CD4-positive, alpha-beta T cell treated with Interleukin-17A for 1 hour (primary cell): ENCODE measurements at places on chromosomes 7 and 10.
A peak's percentile ranks its signal among the peaks of the same experiment; 100 is the strongest.

- DNase-seq = no peak
Observed at GRCh38 chr7:116242759-116243158, 32.4 kb downstream of the TES start.

DNA sequence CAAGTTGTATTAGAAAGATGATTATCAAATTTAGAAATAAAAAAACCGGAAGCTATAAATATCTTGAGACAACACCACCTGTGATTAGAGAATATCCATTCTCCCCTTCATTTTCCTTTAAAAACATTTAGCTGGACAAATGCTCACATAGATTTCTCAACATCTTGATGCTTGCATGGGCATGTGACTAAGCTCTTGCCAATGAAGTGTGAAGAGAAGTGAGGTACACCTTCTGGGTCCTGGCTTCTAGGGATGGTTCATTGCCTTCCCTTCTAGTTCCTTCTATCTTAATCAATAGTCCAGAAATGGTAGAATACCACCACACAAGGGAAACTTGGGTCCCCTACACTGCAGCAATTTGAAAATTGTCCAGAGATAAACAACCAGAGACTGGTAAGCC lies 41.0 kb downstream of the WAPL start:
- DNase-seq = no peak

DNA sequence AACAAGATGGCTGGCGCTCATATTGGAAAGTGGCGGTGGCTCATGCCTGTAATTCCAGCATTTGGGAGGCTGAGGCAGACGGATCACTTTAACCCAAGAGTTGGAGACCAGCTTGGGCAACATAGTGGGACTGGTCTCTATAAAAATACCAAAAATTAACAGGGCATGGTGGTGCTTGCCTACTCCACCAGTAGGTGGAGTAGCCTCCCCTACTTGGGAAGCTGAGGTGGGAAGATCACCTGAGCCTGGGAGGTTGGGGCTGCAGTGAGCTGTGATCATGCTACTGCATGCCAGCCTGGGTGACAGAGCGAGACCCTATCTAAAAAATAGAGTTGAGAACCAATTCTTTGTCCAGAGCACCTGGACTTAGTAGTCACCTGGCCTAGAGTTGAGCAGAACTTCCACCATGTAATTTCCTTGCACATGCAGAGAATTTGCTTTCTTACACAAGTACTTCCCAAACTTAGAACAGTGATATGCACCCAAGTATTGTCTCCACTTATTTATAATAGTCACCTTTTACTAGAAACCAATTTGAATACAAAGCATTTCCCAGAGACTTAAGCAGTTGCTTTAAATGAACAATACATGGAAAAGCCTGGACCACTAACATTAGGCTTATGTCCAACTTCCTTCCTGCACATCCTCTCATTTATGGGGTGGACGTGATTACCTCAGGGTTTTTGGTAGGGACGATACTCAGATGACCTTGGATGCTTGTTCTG lies 15.9 kb downstream of the LAMB4 start:
- no peak for DNase-seq

DNA sequence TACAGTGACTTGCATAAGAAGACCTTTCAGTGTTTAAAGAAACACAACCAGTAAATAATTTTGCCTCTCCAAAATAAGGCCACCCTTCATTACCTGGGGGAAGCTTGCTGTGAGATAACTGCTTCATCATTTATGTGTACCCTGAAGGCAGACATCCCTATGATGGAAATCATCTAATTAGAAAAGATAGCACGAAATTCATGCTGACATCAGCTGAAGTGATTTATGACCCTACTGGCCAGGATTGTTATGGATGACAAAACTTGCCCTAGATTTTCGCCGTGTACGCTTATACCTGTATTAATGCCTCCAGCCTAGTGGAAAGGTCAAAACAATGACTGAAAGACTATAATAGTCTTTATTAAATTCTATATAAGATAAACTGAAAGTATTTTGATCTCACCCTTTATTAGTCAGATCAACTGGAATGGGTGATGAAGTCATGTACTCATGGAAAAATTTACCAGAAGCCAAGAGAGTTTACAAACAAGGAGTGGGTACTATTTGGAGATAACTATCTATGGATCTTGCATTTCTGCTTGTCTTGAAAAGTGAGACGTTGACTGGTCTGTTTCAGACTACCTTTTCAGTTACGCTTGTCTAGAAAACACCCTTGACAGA lies 114.2 kb downstream of the PPP1R3A start:
- DNase-seq = no peak

- no peak for DNase-seq
Observed at GRCh38 chr10:64011912-64012714, 490.9 kb downstream of the REEP3 start.

GRCh38 chr7:96546426-96546825 lies 163.2 kb downstream of the SEM1 start:
- DNase-seq = no peak

DNA sequence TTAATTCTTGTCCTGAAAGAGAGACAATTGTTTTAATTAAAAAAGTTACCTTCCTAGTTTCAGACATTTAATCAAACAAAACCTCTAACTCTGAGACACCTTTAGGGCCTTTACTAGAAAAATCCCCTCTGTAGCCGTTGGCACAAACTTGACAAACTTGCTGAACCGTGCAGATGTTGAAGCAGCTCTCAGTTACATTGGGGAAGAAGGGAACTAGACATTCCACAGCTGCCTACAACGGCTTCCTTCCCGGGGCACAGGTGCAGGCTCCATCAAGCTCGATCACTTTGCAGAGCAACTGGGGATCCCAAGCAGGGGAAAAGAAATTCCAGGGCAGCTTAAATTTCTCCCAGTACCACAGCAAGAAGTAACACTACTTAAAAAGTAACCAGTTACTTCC lies 141.3 kb downstream of the SKAP2 start:
- no peak for DNase-seq

GRCh38 chr7:137942484-137943115 lies 59.3 kb downstream of the CREB3L2 start:
- DNase-seq = no peak

DNA sequence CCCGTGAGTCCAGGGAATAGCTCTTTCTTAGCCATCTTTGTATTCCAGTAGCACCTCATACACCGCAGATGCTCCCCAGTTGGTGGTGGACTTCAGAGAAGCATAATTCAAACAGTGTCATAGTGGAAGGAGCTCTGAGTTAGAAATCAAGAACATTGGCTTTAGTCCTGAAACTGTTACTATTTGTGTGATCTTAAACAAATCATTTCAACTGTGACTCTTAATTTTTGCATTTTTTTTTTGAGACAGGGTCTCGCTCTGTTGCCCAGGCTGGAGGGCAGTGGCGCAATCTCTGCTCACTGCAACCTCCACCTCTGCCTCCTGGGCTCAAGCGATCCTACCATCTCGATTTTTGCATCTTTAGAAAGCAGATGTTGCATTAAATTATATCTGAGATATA lies 1.8 kb downstream of the BPGM start:
- DNase-seq = no peak

- DNase-seq = no peak
Observed at GRCh38 chr10:91054325-91054724, 133.4 kb upstream of the ANKRD1 start.

DNA sequence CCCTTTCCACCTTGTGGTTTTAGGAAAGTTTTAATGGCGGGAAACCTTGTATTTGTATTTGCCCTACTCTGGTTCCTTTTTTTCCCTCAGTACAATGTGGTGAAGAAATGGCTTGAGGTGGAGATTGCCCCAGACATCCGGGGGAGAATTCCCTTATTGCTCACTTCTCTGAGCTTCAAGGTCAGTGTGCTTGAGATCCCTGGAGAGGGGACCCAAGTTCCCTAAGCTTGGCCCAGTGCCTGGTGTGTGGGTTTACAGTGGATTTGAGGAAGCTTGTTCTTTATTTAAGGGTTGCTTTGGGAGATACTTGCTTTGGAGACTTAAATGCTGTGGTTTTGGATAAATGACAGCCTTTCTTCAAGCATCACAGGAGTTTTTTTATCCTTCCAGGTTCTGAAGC lies 18.3 kb downstream of the CALHM2 start:
- no peak for DNase-seq

DNA sequence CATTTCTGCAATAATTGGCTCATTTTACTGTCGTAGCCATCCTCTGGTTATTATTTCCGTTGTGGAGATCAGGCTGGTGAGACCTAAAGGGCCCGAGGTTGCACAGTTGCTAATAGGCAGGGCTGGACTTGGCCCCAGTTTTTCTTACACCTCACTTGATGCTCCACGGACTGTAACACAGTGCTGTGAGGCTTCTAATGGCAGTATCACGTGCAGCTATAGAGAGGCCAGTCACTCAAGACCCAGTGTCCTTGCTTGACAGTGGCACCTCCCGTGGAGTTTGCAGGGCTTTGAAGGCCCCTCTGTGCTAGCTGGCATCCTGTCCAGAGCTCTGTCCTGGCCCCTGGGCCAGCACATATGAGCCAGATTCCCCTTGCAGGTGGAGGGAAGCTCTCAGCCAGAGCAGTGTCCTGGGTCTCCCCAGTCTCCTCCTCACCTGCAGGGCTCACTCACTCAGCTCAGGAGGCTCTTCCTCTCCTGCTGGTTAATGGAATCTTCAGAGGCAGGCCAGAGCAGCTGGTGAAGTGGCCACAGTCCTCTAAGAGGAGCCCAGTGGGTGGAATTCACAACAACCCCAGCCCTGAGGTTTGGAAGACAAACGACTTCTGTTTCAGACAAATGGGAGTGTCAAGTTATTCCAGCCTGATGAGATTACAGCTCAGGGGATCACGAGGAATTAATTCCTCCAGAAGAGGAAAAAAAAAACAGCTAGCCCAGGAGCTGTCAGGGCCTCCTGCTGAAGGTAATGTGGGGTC lies 114.2 kb upstream of the FAM180A start:
- DNase-seq = no peak

DNA sequence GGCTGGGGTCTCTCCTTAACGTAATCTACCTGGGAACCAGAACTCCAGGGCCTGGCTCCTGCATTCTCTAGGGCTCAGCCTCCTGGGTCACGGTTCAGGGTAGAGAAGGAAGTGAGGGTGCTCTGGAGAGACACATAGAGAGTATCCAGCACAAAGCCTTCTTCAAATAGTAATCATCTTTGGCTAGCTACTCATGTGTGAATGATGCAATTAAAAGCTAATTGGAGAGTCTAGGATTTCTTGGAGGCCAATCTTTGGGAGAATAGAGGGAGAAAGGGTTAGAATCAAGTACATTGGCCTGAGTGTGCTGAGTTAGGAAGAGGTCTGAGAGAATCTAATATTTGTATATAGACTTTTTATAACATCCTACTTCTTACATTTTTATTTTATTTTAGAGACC lies 24.0 kb upstream of the MALRD1 start:
- no peak for DNase-seq

GRCh38 chr7:140593672-140593982 lies 47.0 kb downstream of the DENND2A start:
- DNase-seq = no peak

DNA sequence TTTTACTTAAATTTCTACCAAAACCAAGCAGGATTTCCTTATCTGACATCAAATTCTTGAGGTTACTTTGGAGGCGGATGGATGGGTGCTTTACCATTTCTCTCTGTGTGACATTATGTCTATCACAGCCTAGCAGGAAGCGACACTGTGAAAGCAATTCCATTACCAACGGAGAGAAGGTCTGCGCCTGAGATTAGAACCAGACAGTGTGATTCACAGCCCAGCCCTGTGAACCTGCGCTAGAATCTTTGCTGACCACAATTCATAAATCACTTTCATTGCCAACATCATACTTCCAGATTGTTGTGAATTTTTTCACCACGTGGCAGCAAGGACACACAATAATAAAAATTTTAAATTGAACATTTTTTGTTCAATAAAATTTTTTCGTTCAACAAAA lies 126.5 kb downstream of the CUBN start:
- peak; percentile 85 for DNase-seq

DNA sequence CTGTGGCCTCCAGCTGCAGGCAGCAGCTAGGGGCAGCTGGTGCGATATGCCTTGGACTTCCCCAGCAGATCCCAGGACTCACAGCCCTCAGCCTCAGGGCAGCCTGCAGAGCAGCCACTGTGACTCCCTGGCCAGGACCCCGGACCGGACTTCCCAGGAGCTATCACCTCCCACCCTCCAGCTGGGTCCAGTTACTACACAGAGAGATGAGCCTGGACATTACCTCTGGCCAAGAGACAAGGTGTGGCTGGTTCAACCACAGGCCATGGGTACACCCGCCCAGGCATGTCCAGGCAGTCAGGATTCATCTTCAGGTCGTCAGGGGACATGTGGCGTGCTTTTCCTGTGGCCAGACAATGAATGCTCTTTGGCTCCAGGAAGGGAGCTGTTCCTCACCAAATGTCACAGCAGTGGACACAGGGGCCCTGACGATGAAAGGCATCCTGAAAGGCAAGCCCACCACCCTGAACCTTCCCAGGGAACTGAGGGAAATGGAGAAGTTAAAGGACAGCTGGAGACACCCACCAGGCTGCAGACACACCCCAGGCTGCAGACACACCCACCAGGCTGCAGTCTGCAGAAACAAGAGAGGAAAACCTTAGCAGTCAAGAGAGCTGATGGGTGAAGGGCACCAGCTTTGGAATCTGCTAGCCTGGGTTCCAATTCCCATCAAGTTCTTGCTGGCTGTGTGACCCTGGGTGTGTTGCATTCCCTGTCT lies 25.8 kb upstream of the NANOS1 start:
- no peak for DNase-seq

- DNase-seq = no peak
Observed at GRCh38 chr10:68408898-68409518, 1.9 kb upstream of the RUFY2 start.

GRCh38 chr10:102713814-102714620 lies at the start of gene ARL3:
TSS of gene ARL3 (minus strand) at chr10:102714397. CDS start at chr10:102714275, 122 bp downstream.
- DNase-seq = peak; percentile 95

- no peak for DNase-seq
Observed at GRCh38 chr10:12349629-12350166, 351 bp downstream of the CAMK1D start.

GRCh38 chr10:24982319-24983112 lies 30.1 kb upstream of the PRTFDC1 start:
- no peak for DNase-seq

- no peak for DNase-seq
Observed at GRCh38 chr7:129009437-129009836, 45.5 kb downstream of the TNPO3 start.

- DNase-seq = no peak
Observed at GRCh38 chr7:114885836-114886235, 36.1 kb upstream of the MDFIC start.

DNA sequence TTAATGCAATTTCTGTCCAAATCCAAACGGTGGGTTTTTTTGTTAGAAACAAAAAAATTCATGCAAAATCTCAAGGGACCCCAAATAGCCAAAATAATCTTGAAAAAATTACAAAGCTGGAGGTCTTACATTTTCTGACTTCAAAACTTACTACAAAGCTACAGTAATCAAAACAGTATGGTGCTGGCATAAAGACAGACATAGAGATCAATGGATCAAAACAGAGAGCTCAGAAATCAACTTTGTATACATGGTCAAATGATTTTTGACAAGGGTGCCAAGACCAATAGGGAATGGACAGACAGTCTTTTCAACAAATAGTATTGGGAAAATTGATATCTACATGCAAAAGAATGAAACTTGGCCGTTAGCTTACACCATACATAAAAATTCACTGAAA lies 21.7 kb upstream of the CYP3A4 start:
- no peak for DNase-seq
